ENCODE measurements at places on chromosomes 3 and 15. TPM values are rescaled to one million over a fixed set of nuclear protein-coding genes. Genes with fewer than 3 reads are reported as not detected.
A peak's percentile ranks its signal among the peaks of the same experiment; 100 is the strongest.

Gene DZIP1L
- total RNA-seq, result 0.77 TPM

DNA sequence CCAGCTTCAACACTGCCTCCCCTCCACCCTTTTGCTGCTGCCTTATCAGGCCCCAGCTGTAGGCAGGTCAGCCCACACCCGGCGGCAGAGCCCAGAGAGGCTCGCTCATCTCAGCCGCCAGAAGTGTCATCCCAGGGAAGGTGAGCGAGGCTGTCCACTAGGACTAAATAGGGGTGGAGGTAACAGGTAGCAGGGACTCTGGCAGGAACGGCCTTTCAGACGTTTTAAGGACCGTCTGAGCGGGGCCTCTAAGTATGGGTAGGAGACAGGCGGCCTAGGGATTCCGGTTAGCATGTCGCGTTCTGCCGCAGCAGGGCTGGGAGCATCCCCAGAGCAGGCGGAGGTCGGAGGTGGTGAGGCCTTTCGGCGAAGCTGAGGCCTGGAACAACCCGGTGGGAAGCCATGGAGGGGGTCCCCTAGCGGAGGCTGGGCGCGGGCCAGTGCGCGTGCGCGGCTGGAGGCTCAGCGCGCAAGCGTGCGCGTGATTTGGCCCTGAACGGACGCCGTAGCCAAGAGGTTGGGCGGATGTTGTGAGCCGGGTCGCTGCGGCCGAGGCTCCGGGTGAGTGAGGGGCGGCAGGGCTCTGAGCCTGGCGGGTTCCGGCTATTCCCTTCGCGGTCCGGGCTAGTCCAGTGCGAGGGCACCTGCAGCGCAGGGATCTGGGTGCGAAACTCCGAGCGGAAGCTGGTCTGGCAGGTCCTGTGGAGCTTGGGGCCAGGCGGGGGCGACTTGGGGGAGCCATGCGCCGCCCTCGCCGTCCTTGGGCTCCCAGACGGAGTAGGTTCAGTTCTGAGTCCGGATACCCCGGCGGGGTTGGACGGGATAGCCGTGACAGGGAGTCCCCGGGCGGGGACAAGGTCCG, at the start of the genes MST1 and RNF123:
TSS of gene MST1 (minus strand) at position 429 of the 862 bp plus-strand sequence. CDS start 783 bp downstream, outside the sequence.
TSS of gene RNF123 (plus strand) at position 512 of the 862 bp plus-strand sequence. CDS start 1,609 bp downstream, outside the sequence.
- peak; percentile 72 for DNase-seq

GRCh38 chr15:39497016-39497758, 83.7 kb upstream of the THBS1 start:
- no peak for DNase-seq

GRCh38 chr3:139518926-139519842, 20.4 kb downstream of the RBP1 start:
- no peak for DNase-seq

Gene GNAT1
- total RNA-seq, result 0.26 TPM

Gene HRH1
- 3.7 TPM for total RNA-seq

GRCh38 chr3:159727506-159727905, 261.1 kb upstream of the IL12A start:
- DNase-seq, result no peak

Gene INTS14
- total RNA-seq, result 28.7 TPM
